ENCODE measurements at places on chromosomes 13 and 19.

DNA sequence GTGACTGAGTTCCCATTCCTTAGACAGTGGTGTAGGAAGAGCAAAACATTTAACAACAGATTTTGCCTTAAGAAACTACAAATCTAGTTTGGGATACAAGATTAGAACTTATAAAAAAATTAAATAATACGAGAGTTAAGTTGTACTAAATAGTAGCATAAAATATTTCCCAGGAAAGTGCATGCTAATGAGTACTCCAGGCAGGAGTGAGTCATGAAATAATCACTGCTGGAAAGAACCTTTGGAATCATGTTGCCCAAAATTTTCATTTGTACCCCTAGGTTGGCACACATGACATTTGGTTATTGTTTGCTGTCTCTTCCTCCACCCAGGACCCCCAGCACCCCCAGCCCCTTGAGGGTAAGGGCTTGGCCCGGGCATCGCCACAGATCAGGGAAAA, 26.3 kb upstream of the KL start:
- DNase-seq = no peak

GRCh38 chr13:56110751-56111150, 1030.0 kb upstream of the PRR20A start:
- DNase-seq = no peak

- no peak for DNase-seq
Measured at GRCh38 chr19:5126498-5127223, 157.7 kb downstream of the KDM4B start.

- DNase-seq = no peak
Measured at GRCh38 chr19:31261019-31261602, 88.1 kb downstream of the TSHZ3 start.

- DNase-seq = no peak
Measured at GRCh38 chr13:40494946-40495620, 171.4 kb downstream of the FOXO1 start.

DNA sequence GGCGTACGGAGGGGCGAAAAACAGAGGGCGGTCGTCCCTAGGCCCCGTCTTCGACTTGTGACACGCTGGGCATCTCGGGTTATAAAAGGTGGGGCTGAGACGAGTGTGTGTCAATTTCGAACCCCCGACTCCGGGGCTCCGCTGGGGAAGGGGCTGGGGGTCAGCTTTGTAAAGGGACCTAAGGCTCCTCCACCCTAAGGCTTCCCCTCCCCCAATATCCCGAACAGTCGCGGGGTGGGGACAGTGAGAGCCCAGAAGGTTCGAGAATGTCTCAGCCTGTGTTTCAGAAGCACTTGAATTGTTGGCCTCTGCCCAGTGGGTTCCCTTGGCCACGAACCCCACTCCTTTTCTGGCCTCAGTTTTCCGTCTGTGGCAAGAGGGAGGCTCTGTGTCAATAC, 450 bp downstream of the SELENOW start:
- no peak for DNase-seq

GRCh38 chr13:99056381-99057014, 78.6 kb upstream of the DOCK9 start:
- DNase-seq = no peak

GRCh38 chr13:20567881-20568528, 1.0 kb downstream of the IFT88 start:
- DNase-seq = no peak

DNA sequence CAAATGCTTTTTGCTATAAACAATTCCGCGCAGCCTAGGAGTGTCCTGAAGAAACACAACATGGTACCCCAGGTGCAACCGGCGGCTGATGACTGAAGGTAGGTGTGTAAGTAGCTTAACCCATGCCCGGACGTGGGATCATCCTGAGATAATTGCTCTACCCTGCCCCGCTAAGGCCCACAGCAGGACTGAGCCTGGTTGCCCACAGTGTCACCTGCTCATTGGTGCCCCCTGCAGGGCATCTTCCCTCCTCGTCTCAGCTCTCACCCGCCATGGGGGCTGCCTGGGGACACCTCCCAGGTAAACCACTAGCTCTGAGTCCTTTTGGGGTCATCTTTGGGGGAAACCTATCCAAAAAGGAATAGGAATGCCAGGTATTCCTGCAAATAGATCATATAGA, 22.3 kb downstream of the TMEM161A start:
- no peak for DNase-seq

- DNase-seq = peak; percentile 87
Measured at GRCh38 chr19:18340190-18340989, at the start of gene PGPEP1. PGPEP1 (plus strand) TSS chr19:18340598; CDS start chr19:18340682, 84 bp downstream.

- DNase-seq = peak; percentile 46
Measured at GRCh38 chr13:113142876-113143275, 15.6 kb upstream of the PROZ start.

- DNase-seq = no peak
Measured at GRCh38 chr13:20049558-20050473, 91.3 kb downstream of the ZMYM2 start.

DNA sequence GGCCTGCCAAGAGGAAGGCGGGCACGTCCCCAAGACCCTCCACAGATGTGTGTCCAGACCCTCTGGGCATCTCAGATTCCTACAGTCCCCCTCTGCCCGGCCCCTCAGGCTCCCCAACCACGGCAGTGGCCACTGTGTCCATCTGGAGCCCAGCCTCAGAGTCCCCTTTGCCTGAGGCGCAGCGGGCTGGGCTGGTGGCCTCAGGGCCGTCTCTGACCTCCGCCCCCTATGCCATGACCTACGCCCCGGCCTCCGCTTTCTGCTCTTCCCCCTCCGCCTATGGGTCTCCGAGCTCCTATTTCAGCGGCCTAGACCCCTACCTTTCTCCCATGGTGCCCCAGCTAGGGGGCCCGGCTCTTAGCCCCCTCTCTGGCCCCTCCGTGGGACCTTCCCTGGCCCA, 17.7 kb downstream of the CRX start:
- DNase-seq = no peak

- DNase-seq = peak; percentile 89
Measured at GRCh38 chr13:29849731-29850212, 645 bp downstream of the UBL3 start.

DNA sequence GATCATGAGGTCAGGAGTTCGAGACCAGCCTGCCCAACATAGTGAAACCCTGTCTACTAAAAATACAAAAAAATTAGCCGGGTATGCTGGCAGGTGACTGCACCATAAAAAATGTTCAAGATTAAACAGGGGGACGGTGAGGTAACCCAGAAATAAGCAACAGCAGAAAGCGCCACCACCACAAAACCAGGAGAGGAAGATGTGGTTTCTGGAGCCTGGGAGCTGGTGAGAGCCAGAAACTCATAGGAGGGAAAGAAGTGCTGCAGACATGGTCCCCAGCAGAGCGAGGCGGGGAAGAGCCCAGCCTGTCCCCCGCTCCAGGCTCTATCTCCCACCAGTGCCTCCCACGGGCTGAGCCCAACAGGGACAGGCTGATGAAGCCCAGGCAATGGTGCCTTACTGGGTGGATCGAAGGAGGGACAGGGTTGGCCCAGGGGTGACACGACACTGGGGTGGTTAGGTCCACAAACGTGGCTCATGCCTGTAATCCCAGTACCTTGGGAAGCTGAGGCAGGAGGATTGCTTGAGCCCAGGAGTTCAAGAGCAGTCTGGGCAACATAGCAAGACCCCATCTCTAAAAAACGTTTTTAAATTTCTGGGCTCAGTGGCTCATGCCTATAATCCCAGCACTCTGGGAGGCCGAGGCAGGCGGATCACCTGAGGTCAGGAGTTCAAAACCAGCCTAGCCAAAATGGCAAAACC, 19.0 kb downstream of the SPC24 start:
- no peak for DNase-seq

DNA sequence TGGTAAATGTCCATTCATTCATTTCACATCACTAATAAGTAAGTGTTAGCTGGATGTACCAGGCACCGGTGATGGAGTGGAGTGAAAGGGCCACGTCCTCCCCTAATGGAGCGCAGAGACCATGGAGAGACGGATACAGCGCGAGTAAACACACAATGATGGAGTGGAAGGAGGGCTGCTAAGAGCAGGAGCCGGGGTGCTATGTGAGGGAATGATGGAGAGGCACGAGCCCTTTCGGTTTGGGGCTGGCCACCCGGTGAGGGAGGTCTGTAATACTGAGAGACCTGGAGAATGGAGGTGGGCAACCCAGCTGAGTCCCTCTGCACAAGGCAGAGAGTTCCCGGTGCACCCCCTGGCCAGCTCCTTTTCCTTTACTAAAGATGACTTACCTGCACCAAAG, 53.7 kb downstream of the PEPD start:
- no peak for DNase-seq

GRCh38 chr19:39472746-39473442, 7.7 kb upstream of the TIMM50 start:
- no peak for DNase-seq

GRCh38 chr19:38392707-38393308, 4.3 kb downstream of the SPRED3 start:
- no peak for DNase-seq

GRCh38 chr19:58097781-58098681, at the start of gene ZSCAN18:
ZSCAN18 (minus strand) TSS chr19:58098231; CDS start chr19:58090267, 7,964 bp downstream.
- DNase-seq = peak; percentile 100

DNA sequence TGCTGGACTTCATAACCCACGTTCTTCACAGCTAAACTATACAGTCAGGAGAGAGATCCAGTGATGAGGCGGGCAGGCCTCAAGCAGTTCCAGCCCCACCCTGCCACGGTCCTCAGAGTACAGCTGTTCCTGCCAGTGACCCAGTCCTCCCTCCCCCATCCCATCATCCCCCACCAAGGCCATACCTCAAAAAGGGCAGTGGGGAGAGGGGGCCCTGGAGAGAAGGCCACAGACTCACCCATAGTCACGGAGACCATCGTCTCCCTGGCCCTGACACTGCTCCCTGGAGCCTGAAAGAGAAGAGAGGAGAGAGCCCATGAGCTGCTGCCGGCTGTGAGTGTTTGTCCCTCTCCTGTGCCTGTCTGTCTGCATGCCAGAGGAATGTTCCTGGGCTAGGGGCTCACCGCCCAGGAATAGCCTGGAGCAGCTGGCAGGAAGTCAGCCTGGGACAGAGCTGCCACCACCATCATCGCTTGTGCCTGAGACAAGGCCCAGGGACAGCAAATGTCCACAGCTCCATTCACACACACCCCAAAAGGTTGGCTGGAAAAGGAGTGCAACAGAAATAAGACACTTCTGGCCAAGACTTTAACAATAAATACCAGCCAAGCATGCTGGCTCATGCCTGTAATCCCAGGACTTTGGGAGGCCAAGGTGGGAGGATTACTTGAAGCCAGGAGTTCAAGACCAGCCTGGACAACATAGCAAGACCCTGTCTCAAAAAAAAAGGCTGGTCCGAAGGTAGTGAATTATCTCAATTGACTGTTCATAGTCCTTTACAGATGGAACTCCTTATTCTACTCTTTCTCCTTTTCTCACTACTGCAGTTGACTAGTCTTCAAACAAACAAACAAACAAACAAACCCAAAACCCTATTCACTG, 6.4 kb downstream of the C19orf47 start:
- peak; percentile 6 for DNase-seq

DNA sequence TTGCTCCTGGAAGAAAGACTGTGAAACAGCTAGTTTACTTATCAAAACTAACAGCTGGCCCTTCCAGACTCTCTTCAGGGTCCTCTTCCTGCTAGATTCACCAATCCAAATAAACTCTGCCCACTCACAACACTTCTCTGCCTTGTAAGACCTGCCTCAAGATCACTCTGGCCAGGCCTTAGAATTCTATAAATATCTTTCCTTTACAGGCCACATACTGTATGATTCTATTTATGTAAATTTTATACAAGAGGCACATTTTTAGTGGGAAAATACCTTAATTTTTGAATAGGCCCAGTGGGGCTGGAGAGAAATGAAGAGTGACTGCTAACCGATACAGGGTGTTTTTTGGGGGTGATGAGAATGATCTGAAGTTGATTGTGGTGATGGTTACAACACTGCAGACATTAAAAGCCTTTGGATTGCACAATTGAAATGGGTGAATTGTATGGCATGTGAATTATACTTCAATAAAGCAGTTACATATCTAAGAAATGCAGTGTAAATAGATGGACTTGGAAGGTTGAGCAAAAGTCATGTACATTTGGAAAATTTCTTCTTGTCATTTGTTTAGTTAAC, 141.8 kb downstream of the GPC5 start:
- no peak for DNase-seq

DNA sequence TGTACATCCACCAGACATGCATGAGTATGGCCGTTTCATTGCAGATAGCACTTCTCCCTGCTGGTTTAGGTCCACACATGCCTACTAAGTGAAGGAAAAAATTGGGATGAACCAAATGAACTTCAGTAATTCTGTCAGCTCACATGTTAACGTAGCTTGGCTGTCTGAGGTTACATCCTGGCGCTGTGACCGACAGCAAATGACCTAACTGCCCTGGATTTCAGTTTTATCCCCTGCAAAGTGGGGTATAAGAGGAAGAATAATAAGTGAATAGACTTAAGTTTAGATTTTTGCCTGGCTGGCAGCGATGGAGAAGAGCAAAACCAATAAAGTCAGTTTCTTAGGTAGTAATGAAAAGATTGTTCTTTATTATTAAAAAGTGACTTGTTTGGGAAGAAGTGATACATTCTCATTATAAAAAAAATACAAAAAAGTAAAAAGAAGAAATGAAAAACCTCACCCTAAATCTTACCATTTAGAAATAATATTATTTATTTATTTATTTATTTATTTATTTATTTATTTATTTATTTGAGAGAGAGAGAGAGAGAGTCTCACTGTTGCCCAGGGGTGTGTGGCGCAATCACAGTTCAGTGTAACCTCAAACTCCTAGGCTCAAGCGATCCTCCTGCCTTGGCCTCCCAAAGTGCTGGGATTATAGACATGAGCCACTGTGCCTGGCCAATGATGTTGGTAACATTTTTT, 4.2 kb upstream of the RNF113B start:
- no peak for DNase-seq

GRCh38 chr19:43662487-43662886, 7.5 kb downstream of the PLAUR start:
- no peak for DNase-seq

DNA sequence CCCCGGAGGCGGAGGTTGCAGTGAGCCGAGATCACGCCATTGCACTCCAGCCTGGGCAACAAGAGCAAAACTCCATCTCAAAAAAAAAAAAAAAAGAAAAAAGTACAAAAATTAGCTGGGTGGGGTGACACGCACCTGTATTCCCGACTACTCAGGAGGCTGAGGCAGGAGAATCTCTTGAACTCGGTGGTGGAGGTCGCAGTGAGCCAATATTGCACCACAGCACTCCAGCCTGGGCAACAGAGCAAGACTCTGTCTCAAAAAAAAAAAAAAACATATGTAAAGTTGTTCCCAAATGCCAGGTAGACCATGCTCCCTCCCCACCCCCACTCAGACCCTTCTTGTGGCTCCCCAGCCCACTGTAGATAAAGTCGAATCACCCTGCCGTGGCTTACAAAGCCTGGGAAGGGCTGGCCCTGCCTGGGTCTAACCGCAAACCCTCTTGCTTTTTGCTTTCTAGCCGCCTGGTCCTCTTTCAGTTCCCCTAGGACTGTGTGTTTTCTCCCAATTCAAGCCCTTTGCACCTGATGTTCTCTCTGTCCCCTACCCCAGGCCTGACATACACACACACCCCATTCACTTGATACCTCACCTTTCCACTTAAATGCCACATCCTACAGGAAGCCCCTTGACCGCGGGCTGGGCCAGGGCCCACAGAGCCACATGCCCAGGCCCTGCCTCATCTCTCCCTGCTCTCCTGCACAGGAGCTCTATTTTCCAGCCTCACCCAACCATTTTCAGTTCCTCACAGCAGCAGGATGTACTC, 34.4 kb downstream of the MAP4K1 start:
- DNase-seq = no peak

All from eye (tissue), 1 donor.